ENCODE measurements at places on chromosomes 1 and 21. TPM values are rescaled to one million over a fixed set of nuclear protein-coding genes. Genes with fewer than 3 reads are reported as not detected.

The UQCRH gene
- 146 TPM for total RNA-seq

DNA sequence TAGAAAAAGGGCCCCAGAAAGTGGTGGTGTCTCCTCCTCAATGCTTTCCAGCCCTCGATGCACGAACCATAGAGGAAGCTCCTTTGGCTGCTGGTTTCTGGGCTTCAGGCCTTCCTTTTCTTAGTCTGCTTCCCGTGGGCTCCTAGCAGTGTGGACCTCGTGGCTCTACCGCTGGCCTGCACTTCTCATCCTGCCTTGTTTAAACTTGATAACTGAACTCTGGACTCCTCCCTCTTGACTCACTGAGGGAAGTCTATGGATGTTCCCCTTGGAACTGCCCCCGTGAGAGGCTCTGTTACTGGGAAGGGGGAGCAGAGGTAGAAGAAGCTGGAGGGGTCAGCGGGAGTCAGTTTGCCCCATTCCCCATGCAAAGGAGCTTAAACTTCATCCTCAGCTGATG lies 75.3 kb upstream of the WDR26 start:
- H3K27ac ChIP-seq: no peak overlapping the region
- no peak overlapping the region for H3K4me3 ChIP-seq
- no peaks in the 10 kb centered on the region for H3K36me3 ChIP-seq
- H3K27me3 ChIP-seq: no peaks in the 10 kb centered on the region
- no peak for DNase-seq
- H3K4me1 ChIP-seq: no peaks in the 10 kb centered on the region

- peaks cover 23% of the 10 kb centered on the region for H3K4me1 ChIP-seq
- H3K4me3 ChIP-seq: no peak overlapping the region
- peak; percentile 88 for DNase-seq
- no peak overlapping the region for H3K27ac ChIP-seq
- no peaks in the 10 kb centered on the region for H3K36me3 ChIP-seq
Measured at GRCh38 chr1:3618881-3619671, 5.7 kb upstream of the TPRG1L start.

DNA sequence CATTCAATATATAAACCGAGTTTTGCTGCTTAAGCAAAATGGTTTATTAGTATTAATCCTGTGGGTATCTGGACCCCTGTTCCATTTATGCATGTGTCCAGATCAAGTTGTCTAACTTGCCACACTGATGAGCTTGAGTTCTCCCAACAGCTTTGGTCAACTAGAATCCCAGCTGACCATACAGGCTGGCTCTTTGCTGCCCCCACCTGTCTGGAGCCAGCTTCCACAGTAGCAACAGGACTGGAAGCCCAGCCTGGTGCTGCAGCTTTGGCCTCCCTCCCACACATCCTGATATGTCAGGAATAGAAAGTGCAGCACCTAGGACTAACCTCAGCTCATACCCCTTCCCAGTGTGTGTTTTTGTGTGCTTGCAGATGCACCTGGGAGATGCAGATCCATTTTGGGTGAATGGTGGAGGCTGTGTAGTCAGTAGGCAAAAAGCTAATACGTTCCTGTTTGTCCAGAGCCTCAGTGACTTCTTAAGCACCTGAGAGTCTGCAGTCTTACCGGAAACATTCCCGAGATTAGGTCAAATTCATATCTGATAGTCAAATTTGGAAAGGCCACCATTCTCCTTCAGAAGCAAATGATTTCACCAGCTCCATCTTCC lies 40.9 kb upstream of the BEND5 start:
- no peaks in the 10 kb centered on the region for H3K36me3 ChIP-seq
- no peak overlapping the region for H3K27ac ChIP-seq
- H3K27me3 ChIP-seq: no peaks in the 10 kb centered on the region

The PLA2G2C gene
- 0.10 TPM for total RNA-seq

DNA sequence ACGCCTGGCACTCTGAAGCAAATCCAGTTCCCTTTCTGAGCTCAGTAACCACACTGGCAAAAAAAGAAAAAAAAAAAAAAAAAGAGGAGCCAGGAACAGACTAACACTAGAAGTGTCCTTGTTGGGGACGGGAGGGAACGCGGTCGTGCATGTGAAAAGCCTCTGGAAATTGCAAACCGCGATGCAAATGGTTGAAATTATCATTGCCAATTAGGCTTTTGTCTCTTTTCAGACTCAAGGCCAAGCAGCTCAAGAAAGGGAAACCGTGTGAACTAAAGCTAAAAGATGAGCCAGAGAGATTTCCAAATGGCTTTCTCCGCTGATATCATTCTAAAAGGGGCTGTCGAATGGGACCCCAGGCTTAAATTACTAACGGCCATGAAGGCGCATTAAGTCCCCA lies 13.5 kb downstream of the TRABD2B start:
- H3K4me1 ChIP-seq: no peaks in the 10 kb centered on the region
- no peak for DNase-seq
- no peaks in the 10 kb centered on the region for H3K27me3 ChIP-seq
- no peaks in the 10 kb centered on the region for H3K36me3 ChIP-seq
- no peak overlapping the region for H3K27ac ChIP-seq

The C1orf210 gene
- total RNA-seq: not detected

The TRIM46 gene
- total RNA-seq: 2.6 TPM

The CNR2 gene
- total RNA-seq: 45.6 TPM

- peaks cover 29% of the 10 kb centered on the region for H3K4me1 ChIP-seq
- DNase-seq: no peak
- H3K4me3 ChIP-seq: peak overlapping the region; percentile 65
- no peak overlapping the region for H3K27ac ChIP-seq
Measured at GRCh38 chr1:156421939-156422601, 53.1 kb downstream of the RHBG start.

The AMY2A gene
- total RNA-seq: not detected

DNA sequence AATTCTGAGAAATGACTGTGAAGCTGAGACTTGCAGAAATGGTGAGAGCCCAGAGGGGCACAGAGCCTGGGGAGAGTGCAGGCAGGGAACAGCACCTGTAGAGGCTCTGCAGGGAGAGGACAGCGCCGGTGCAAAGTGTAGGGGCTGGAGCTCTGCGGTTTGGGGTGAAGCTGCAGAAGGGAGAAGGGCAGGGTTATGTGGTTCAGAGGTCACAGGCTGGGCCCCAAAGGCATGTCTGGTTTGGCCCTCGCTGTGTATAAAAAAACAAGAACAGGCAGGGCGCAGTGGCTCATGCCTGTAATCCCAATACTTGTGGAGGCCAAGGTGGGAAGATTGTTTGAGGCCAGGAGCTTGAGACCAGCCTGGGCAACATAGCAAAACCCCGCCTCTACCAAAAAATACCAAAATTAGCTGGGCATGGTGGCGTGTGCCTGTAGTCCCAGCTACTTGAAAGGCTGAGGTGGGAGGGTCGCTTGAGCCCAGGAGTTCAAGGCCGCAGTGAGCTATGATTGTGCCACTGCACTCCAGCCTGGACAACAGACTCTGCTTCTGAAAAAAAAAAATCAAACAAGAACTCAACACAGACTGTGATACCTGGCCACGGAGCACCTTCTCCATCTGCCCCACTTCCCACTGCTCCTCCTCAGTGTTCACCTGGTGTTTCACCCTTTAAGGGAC lies 29.1 kb downstream of the SERINC2 start:
- H3K4me3 ChIP-seq: no peak overlapping the region
- no peaks in the 10 kb centered on the region for H3K36me3 ChIP-seq
- H3K27ac ChIP-seq: no peak overlapping the region
- DNase-seq: no peak
- H3K4me1 ChIP-seq: no peaks in the 10 kb centered on the region

DNA sequence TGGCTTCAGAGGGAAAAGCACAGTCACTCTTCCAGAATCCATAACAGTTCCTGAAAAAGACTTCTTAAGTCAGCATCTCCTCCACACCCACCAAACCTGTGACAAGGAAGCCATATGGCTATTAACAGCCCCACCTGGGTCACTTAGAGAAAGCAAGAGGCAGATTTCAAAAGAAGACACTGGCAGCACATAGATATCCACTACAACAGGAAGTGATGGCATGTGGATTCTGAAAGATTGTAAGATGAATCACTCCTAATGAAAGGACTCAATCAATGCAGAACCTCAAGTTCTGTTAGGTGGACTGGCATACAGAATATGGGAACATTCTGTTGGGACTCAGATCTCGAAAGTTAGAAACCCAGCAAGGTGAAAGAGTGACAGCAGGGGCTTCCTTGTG lies 365.9 kb downstream of the TGFB2 start:
- H3K27ac ChIP-seq: no peak overlapping the region
- H3K4me3 ChIP-seq: no peak overlapping the region
- no peaks in the 10 kb centered on the region for H3K27me3 ChIP-seq
- DNase-seq: no peak
- H3K4me1 ChIP-seq: no peaks in the 10 kb centered on the region
- H3K36me3 ChIP-seq: no peaks in the 10 kb centered on the region

- peak within 1 kb of the TSS; percentile 76 for H3K4me3 ChIP-seq
- H3K27me3 ChIP-seq: peaks cover 21% of the 10 kb centered on the region
- H3K27ac ChIP-seq: no peak within 1 kb of the TSS
- peak; percentile 80 for DNase-seq
- peaks cover 24% of the 10 kb centered on the region for H3K4me1 ChIP-seq
Measured at GRCh38 chr1:156114101-156114918, at the start of gene LMNA. TSS of gene LMNA (plus strand) at chr1:156114711. CDS start at chr1:156114919, 208 bp downstream.

GRCh38 chr1:159839116-159839849 lies 12.6 kb downstream of the SLAMF8 start:
- H3K27me3 ChIP-seq: no peaks in the 10 kb centered on the region
- no peak for DNase-seq
- no peaks in the 10 kb centered on the region for H3K36me3 ChIP-seq
- no peak overlapping the region for H3K4me3 ChIP-seq
- no peaks in the 10 kb centered on the region for H3K4me1 ChIP-seq

The OR10J5 gene
- total RNA-seq: not detected

The FMO2 gene
- not detected for total RNA-seq

- no peak overlapping the region for H3K4me3 ChIP-seq
- peaks cover 12% of the 10 kb centered on the region for H3K36me3 ChIP-seq
- H3K4me1 ChIP-seq: peaks cover 9% of the 10 kb centered on the region
Measured at GRCh38 chr1:12016182-12016581, 3.1 kb upstream of the MIIP start.

The C4BPA gene
- not detected for total RNA-seq

The LCE6A gene
- not detected for total RNA-seq

DNA sequence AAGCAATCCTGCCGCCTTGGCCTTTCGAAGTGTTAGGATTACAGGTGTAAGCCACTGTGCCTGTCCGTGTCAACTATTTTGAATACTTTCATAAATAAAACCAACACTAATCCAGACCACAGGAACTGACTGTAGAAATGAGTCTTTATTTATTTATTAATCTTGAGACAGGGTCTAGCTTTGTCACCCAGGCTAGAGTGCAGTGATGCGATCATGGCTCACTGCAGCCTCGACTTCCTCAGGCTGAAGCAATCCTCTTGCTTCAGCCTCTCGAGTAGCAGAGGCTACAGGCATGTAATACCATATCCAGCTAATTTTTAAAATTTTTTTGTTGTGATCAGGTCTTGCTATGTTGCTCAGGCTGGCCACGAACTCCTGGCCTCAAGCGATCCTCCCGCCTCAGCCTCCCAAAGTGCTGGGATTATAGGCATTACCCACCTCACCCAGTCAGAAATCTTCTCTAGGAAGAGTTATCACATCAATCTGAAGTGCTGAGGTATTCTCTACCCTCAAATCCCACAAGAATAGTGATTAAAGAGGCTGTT lies 21.7 kb upstream of the CPLANE2 start:
- no peaks in the 10 kb centered on the region for H3K27me3 ChIP-seq
- H3K4me1 ChIP-seq: no peaks in the 10 kb centered on the region
- H3K4me3 ChIP-seq: no peak overlapping the region
- H3K36me3 ChIP-seq: peaks cover 37% of the 10 kb centered on the region
- no peak overlapping the region for H3K27ac ChIP-seq
- no peak for DNase-seq

DNA sequence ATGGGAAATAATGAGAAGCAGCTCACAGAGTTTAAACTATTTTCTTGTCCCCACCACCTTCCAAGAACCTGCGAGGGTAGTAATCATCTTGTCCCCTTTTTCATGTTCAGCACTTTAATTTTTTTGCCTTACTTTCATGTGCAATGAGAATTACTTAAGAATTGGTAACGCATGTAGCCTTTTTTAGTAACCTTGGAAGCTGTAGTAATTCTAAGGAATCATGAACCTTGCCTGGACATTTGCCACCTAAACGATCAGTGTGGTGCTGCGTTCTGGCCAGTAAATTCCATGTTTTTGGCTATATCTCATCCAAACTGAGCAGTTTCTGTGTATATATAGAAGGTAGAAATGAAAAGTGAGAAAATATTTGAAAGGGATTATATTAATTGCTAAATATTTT lies 3.9 kb upstream of the VAMP3 start:
- no peaks in the 10 kb centered on the region for H3K36me3 ChIP-seq
- no peak for DNase-seq
- H3K27me3 ChIP-seq: no peaks in the 10 kb centered on the region
- no peak overlapping the region for H3K4me3 ChIP-seq
- H3K27ac ChIP-seq: no peak overlapping the region

DNA sequence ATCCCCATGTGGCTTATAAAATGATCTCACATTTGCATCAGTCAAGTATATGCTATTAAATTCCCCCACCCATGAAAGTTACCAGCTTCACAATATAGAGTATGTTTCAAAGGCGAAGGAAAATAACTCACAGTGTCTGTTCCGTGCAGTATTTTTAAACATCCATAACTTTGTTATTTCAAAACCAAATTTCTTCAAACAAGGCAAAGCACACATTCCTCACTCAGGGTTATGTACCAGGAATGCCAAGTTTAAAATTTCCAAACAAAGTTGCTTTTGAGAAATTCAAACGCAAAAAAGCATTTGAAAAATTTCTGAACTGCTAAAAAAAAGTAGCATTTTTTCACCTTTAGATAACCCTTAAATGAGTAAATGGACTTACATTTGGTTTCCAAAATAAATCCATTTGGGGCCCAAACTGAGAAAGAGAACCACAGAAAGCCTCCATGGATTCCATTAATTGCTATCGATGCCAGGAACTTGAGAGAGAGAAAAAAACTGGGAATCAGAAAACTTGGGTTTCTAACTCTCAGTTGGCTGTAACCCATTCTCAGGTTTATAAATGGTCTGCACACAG lies 149.5 kb downstream of the SLC30A10 start:
- no peaks in the 10 kb centered on the region for H3K4me1 ChIP-seq
- H3K4me3 ChIP-seq: no peak overlapping the region
- H3K27me3 ChIP-seq: no peaks in the 10 kb centered on the region
- no peak overlapping the region for H3K27ac ChIP-seq

The IFFO2 gene
- total RNA-seq: 16.8 TPM
